ENCODE measurements at places on chromosomes 4 and X. TPM values are rescaled to one million over a fixed set of nuclear protein-coding genes. Genes with fewer than 3 reads are reported as not detected.

Gene CYTL1
- total RNA-seq: not detected

Gene AMBN
- not detected for total RNA-seq

Gene GC
- total RNA-seq: not detected

Gene MAGEA6
- total RNA-seq: 0.32 TPM

Gene CT45A10
- not detected for total RNA-seq

Gene DIPK2B
- total RNA-seq: not detected

- H3K36me3 ChIP-seq: no peaks in the 10 kb centered on the region
- H3K4me1 ChIP-seq: no peaks in the 10 kb centered on the region
- H3K27me3 ChIP-seq: no peaks in the 10 kb centered on the region
Measured at GRCh38 chr4:35867057-35867456, 377.3 kb downstream of the ARAP2 start.

GRCh38 chr4:184541907-184542306, 67.6 kb upstream of the IRF2 start:
- H3K27ac ChIP-seq: no peak overlapping the region
- H3K4me3 ChIP-seq: no peak overlapping the region
- no peaks in the 10 kb centered on the region for H3K27me3 ChIP-seq
- H3K4me1 ChIP-seq: no peaks in the 10 kb centered on the region
- no peak for DNase-seq
- H3K36me3 ChIP-seq: no peaks in the 10 kb centered on the region

DNA sequence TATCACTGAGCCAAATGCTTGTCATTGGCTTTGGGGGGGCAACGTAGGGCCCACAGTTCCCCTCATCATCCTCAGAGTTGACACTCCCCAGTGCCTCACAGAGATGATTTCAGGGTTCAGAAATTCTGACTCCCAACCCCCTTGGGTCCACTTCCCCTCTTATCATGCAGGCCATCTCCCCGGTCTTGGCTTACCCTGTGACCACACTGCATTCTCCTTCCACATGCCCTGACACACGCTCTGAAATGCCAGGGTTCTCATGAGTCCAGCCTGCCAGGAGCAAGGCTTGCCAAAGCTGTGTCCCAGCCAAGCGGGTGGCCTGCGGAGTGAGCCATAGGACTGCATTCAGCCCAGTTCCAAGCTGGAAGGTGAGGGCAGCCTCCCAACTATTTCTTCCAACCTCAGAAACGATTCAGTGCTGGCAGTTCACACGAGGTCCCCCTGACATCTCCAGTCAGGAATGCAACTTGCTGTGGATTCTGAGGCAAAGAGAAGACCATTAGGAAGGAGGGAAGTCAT, 101.2 kb downstream of the SMIM20 start:
- no peak overlapping the region for H3K4me3 ChIP-seq
- H3K4me1 ChIP-seq: peaks cover 6% of the 10 kb centered on the region

DNA sequence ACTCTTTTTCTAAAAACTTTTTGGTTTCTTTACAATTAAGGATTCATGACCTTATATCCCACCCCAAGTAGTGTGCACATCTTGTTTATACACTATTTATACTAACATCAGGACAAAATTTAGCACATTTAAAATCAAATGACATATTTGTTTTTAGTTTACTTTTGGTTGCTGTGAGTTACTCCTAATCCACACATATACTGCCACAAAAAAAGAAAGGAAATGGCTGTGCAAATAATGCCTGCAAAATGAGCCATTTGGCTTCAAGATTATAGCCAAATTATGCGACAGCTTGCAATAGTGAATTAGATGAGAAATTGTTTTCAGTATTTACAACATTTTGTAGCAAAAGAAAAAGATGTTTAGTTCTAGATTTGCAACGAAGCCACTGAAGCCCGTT, 10.4 kb upstream of the ARHGEF38 start:
- no peaks in the 10 kb centered on the region for H3K27me3 ChIP-seq
- no peaks in the 10 kb centered on the region for H3K4me1 ChIP-seq
- DNase-seq: no peak
- no peak overlapping the region for H3K4me3 ChIP-seq
- H3K36me3 ChIP-seq: no peaks in the 10 kb centered on the region
- H3K27ac ChIP-seq: no peak overlapping the region

- H3K4me1 ChIP-seq: no peaks in the 10 kb centered on the region
- no peak for DNase-seq
- H3K27ac ChIP-seq: no peak overlapping the region
- no peaks in the 10 kb centered on the region for H3K36me3 ChIP-seq
- no peak overlapping the region for H3K4me3 ChIP-seq
Measured at GRCh38 chr4:55107054-55107453, 18.3 kb downstream of the KDR start.

DNA sequence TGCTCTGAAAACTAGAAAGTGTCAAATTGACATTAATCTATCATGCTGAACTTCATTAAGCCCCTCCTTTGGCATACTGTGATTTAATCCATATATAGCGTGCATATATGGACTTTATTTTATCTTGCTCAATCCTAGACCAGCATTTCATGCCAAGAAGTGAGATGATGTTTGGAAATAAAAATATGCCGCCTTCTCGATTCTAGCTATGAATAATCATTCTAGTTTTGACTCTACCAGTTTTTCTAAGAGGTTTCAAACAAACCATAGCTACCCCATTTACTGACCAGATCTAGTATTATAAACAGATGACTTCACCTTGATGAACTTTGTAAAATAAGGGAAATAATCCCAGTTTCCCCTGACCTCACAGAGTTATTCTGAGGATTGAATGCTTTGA, 95.0 kb downstream of the ARX start:
- no peaks in the 10 kb centered on the region for H3K36me3 ChIP-seq
- H3K4me1 ChIP-seq: no peaks in the 10 kb centered on the region
- DNase-seq: no peak
- H3K4me3 ChIP-seq: no peak overlapping the region
- H3K27me3 ChIP-seq: no peaks in the 10 kb centered on the region

DNA sequence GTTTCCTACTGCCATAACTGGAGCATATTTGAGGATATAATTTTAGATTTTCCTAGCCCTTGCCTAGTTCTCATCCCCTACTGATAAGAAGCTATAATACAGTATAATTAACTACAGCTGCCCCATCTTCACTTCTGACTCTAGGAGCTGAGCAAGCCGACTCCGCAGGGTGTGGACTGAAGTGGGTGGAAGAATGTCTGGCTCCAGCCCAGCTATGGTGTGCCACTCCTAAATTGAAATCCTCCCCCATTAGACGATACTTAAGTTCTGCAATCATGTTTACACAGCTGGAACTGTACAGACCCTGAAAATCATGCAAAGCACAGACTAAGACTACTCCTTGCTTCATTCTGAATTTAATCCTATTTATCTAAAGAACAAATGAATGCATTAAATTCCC, 93.1 kb downstream of the PCDH19 start:
- peaks cover 4% of the 10 kb centered on the region for H3K4me1 ChIP-seq
- H3K27me3 ChIP-seq: no peaks in the 10 kb centered on the region
- DNase-seq: no peak
- H3K4me3 ChIP-seq: no peak overlapping the region
- no peak overlapping the region for H3K27ac ChIP-seq

- no peak overlapping the region for H3K4me3 ChIP-seq
- H3K27ac ChIP-seq: no peak overlapping the region
Measured at GRCh38 chr4:184887333-184887732, 61.6 kb upstream of the ACSL1 start.

GRCh38 chrX:48487362-48487798, 11.4 kb downstream of the FTSJ1 start:
- no peak overlapping the region for H3K4me3 ChIP-seq
- no peak for DNase-seq
- no peaks in the 10 kb centered on the region for H3K27me3 ChIP-seq

All from glutamatergic neuron (in vitro differentiated cells).